ENCODE measurements at places on chromosomes 6 and 20. TPM values are rescaled to one million over a fixed set of nuclear protein-coding genes. Genes with fewer than 3 reads are reported as not detected.

Gene PRICKLE4
- polyA plus RNA-seq = 2.6 TPM

Gene CDH26
- 0.89 TPM for polyA plus RNA-seq

Gene DUSP22
- polyA plus RNA-seq = 20.6 TPM

Gene TNXB
- 18.6 TPM for polyA plus RNA-seq

Gene TRAPPC3L
- polyA plus RNA-seq = not detected

Gene HDGFL1
- not detected for polyA plus RNA-seq

Gene PMEPA1
- 28.4 TPM for polyA plus RNA-seq

Measured in pancreas (tissue), 10 donors.